HCT116 (cell line): ENCODE measurements at places on chromosomes 11 and 22. TPM values are rescaled to one million over a fixed set of nuclear protein-coding genes. Genes with fewer than 3 reads are reported as not detected.

- H3K4me1 ChIP-seq, result no peaks in the 10 kb centered on the region
- DNase-seq, result peak; percentile 18
- no peak overlapping the region for H3K4me3 ChIP-seq
- no peaks in the 10 kb centered on the region for H3K27me3 ChIP-seq
These were observed 32.0 kb upstream of the SERPIND1 start for GRCh38 chr22:20741634-20742581.

Gene MTNR1B
- not detected for total RNA-seq

Gene MEI1
- total RNA-seq, result 0.64 TPM

GRCh38 chr11:73099512-73100266 is 42.4 kb downstream of the FCHSD2 start:
- H3K4me1 ChIP-seq, result no peaks in the 10 kb centered on the region
- DNase-seq, result no peak
- no peak overlapping the region for H3K27ac ChIP-seq
- no peaks in the 10 kb centered on the region for H3K27me3 ChIP-seq
- no peak overlapping the region for H3K4me3 ChIP-seq
- H3K36me3 ChIP-seq, result no peaks in the 10 kb centered on the region

DNA sequence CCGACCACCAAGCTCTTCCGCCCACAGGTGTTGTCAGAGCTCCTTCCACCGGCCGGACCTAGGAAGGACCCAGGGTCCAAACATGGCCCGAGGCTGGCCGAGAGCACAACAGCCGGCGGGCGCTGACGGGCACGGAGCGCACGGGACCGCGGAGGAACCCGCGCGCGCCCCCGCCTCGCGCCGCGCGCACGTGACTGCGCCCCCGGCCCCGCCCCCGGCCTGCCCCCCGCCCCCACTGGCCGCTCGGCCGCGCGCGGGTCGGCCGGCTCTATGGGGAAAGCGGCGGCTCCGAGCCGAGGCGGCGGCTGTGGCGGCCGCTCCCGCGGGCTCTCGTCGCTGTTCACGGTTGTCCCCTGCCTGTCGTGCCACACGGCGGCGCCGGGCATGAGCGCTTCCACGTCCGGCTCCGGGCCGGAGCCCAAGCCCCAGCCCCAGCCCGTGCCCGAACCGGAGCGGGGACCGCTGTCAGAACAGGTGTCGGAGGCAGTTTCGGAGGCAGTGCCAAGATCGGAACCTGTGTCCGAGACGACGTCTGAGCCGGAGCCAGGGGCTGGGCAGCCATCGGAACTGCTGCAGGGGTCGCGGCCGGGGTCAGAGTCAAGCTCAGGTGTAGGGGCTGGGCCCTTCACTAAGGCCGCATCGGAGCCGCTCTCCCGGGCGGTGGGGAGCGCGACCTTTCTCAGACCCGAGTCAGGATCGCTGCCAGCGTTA is at the start of gene OSBP2:
Gene OSBP2, plus strand, starts transcription at position 235 of the 711 bp plus-strand sequence. Its CDS starts 36 bp downstream, at position 271.
- no peaks in the 10 kb centered on the region for H3K36me3 ChIP-seq
- DNase-seq, result no peak
- peak within 1 kb of the TSS; percentile 66 for H3K4me3 ChIP-seq
- peak within 1 kb of the TSS; percentile 75 for H3K27ac ChIP-seq

DNA sequence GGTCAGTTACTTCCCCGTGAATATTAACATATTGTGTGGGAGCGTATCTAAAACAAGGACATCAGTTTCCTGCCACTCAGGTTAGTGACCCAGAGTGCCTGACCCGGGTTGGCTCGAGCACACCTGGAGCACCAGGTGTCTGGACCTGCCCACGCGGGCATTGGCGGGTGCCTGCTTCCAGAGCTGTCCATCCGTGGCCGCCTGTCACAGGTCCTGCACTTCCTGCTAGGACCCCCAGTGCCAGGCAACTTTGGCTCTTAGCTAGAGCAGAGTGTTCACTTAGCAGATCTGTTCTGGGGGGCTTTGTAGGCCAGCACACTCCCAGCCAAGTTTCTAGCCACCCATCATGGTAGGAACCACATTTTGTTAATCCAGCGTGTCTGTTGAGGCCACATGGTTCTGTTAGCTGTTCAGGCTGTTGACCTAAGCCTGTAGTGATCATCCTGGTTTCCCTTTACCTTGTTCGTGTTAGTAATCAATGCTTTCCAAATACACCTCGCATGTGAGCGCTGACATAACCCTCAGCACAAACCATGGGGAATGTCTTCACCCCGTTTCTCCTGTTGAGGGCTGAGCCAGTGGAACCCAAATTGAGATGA is 29.5 kb downstream of the MOV10L1 start:
- H3K27me3 ChIP-seq, result no peaks in the 10 kb centered on the region
- no peaks in the 10 kb centered on the region for H3K36me3 ChIP-seq
- DNase-seq, result no peak
- H3K4me3 ChIP-seq, result no peak overlapping the region

- no peak overlapping the region for H3K27ac ChIP-seq
- no peaks in the 10 kb centered on the region for H3K36me3 ChIP-seq
These were observed 154.1 kb downstream of the MYO18B start for GRCh38 chr22:25896098-25896497.

Gene PANX2
- total RNA-seq, result 8.0 TPM

- no peak for DNase-seq
- H3K4me1 ChIP-seq, result no peaks in the 10 kb centered on the region
- H3K36me3 ChIP-seq, result no peaks in the 10 kb centered on the region
- H3K4me3 ChIP-seq, result no peak overlapping the region
- no peak overlapping the region for H3K27ac ChIP-seq
These were observed 819.8 kb downstream of the OPCML start for GRCh38 chr11:132712466-132712865.

DNA sequence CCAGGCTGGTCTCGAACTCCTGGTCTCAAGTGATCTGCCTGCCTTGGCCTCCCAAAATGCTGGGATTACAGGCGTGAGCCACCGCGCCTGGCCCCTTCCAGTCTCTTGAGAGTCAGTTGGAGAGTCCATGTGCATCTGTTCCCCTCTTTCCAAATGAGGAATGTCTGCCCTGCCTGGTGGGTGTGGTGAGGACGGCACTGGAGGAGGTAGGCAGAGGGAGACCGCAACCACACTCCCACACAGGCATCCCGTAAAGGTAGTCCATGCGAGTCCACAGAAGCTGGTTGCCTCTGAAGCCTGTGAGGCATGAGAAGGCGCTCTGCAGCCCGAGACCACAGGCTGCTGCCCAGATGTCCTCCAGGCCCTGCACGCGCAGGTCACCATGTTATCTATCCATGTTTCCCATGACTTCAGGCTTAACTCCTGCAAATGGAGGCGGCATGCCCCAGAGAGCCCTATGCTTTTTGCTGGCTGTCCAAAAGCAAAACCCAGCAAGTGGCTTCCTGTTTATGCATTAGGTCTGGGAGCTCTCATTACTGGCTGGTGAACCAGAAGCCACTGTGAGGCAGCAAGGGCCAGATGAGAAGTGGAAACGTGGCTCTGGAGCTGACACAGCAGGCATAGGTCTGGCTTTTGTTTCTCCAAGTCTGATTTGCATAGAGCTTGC is 43.4 kb downstream of the GRIK4 start:
- H3K27me3 ChIP-seq, result no peaks in the 10 kb centered on the region
- H3K27ac ChIP-seq, result no peak overlapping the region
- no peak for DNase-seq
- no peaks in the 10 kb centered on the region; the same call in 1 of the 2 replicates for H3K4me1 ChIP-seq

DNA sequence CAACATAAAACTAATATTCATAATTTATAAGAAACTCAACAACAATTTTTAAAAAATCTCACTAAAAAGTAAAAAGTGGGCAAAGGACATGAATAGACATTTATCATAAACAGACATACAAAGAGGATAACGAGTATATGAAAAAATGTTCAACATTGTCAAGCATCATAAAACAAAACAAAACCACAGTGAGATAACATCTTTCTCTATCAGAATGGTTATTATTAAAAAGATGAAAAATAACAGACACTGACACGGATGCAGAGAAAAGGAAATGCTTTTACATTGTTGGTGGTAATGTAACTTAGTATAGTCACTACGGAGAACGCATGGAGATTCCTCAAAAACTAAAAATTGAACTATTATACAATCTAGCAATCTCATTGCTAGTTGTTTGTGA is 813.0 kb downstream of the LUZP2 start:
- H3K36me3 ChIP-seq, result no peaks in the 10 kb centered on the region
- no peaks in the 10 kb centered on the region for H3K4me1 ChIP-seq
- no peak overlapping the region for H3K4me3 ChIP-seq

GRCh38 chr11:122304306-122304705 is 188.3 kb upstream of the BLID start:
- no peak overlapping the region for H3K27ac ChIP-seq
- no peak for DNase-seq
- H3K4me3 ChIP-seq, result no peak overlapping the region
- H3K27me3 ChIP-seq, result peaks cover 15% of the 10 kb centered on the region; the same call in 1 of the 2 replicates
- no peaks in the 10 kb centered on the region for H3K4me1 ChIP-seq

Gene MRGPRF
- 0.76 TPM for total RNA-seq

DNA sequence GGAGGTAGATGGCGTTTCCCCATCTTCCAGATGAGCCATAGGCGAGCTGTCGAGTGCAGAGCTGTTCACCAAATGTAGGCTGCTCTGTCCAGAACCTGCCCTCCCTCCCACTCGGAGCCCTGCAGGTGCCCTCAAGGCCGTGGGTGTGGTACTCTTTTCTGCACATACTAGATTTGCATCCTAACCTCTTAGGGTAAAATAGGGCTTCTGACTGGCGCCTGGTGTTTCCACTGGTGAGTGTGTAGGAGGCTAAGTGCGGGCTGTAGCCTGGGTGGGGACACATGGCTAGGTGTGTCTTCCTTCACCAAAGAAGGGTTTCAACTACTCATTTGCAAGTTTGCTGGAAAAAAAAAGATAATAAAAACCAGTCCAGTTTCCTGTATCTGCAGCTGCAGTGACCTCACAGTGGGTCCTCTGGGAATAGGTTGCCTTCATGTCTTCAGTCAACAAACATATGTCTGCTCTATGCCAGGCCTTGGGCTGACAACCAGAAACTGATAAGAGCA is 8.5 kb downstream of the BIK start:
- H3K27ac ChIP-seq, result no peak overlapping the region
- H3K4me1 ChIP-seq, result peaks cover 25% of the 10 kb centered on the region; the same call in 1 of the 2 replicates
- DNase-seq, result no peak
- H3K27me3 ChIP-seq, result no peaks in the 10 kb centered on the region
- H3K4me3 ChIP-seq, result no peak overlapping the region

Gene OR2AT4
- total RNA-seq, result not detected

DNA sequence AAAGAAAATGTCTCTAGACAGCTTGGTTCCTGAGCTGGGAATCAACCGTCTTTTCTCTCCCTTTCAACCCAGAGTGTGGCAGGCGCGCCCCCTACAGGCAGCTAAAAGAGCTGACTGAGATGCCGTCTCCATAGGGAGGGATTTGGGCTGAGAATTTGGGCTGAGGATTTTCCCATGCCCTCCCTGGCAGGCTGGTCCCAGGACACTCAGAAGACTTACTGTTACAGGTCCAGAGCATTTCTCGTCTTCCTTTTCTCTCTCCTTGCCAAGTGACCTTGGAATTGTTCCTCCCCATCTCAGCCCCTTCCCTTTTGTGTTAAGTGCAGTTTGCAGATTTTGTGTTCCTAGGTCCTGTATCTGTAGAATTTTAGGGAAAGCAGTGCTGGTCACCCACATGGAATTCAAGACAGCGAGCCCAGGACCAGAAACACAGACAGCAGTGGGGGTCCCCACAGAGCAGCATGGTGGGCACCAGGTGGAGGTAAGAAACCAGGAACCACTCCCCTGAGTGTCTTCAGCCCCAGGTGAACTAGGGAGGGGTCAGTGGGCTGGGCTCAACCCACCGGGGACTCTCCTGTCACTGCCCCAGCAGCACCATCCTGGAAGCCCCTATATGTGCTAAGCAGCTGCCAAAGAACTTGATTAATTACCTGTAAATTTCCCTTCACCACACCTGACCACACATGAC is 9.9 kb upstream of the IGLL5 start:
- H3K36me3 ChIP-seq, result no peaks in the 10 kb centered on the region
- peak; percentile 54 for DNase-seq
- no peaks in the 10 kb centered on the region for H3K4me1 ChIP-seq
- no peak overlapping the region for H3K4me3 ChIP-seq

GRCh38 chr11:15690320-15690719 is 575.6 kb downstream of the INSC start:
- no peak overlapping the region for H3K4me3 ChIP-seq
- H3K27me3 ChIP-seq, result 0 out of 2 replicates have a peak, but pooled peaks cover 5% of the 10 kb centered on the region
- no peaks in the 10 kb centered on the region for H3K36me3 ChIP-seq
- no peaks in the 10 kb centered on the region for H3K4me1 ChIP-seq

Gene TTC28
- total RNA-seq, result 0.12 TPM

Gene OR6A2
- total RNA-seq, result 0.22 TPM

Gene MGAT3
- total RNA-seq, result 0.20 TPM

DNA sequence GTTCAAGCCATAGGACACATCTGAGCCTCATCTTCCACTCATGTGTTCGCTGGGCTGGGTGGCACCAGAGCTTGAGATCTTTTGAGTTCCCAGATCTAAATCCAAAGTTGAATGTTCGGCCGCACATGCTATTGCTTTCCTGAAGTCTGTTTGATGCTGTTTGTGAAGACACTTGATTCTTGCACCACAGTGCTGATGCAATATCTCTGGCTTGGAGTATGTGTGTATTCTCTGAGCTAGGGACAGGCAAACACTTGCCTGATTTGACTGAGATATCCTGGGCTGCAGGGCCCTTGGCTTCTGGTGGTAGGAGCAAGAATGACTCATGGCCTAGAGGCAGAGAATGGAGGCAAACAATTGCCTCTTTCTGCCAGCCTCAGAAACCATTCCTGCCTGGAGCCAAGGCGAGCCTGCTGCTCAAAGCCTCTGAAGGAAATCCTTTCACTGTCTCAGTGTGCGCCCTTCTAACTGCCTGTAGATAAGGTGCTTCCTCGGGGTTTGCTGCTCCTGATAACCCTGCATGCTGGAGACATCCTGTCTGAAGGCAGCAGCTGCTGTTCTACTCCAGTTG is 73.0 kb downstream of the CYB5R2 start:
- H3K4me3 ChIP-seq, result no peak overlapping the region
- H3K4me1 ChIP-seq, result peaks cover 15% of the 10 kb centered on the region; the same call in 1 of the 2 replicates
- no peaks in the 10 kb centered on the region for H3K36me3 ChIP-seq
- no peak overlapping the region for H3K27ac ChIP-seq
- no peaks in the 10 kb centered on the region for H3K27me3 ChIP-seq

DNA sequence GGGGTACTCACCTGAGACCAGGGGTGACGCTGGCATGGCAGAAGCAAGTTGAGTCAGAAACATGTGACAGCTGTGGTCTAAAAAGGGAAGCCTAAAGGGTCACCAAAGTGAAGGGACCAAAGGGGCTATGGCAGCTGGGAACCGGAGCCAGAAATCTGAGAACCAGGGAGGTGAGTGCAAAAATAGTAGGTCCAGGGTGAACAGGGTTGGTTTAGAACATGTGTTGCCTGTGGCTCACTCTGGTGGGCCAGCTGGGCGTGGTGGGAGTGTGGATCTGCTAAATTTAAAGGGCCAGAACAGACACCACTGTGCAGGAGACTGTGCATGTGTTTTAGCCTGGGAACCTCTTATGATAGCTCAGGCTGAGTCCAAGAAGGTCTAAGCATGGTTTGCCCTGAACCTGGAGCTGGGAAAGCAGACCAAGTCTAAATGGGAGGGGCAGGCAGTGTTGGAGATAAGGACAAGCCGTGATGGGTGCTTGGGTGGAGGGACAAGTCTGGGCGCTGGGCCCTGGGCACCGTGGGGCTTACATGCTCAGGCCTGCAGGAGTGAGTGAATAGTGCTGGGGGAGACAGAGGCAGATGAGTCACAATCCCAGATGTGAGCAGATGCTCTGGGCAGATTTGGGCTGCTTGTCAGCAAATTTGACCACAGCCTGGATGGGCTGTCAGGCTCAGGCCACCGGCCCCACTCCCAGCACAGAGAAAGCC is 41.4 kb upstream of the ZBED5 start:
- no peak for DNase-seq
- H3K27me3 ChIP-seq, result no peaks in the 10 kb centered on the region
- no peaks in the 10 kb centered on the region for H3K36me3 ChIP-seq
- H3K4me1 ChIP-seq, result peaks cover 34% of the 10 kb centered on the region
- H3K4me3 ChIP-seq, result peak overlapping the region; percentile 7; the same call in 1 of the 2 replicates

Gene PLEKHB1
- 22.9 TPM for total RNA-seq

Gene CARD18
- total RNA-seq, result not detected

GRCh38 chr22:42367980-42368378 is 64.2 kb downstream of the NFAM1 start:
- peak overlapping the region; percentile 94 for H3K4me3 ChIP-seq
- H3K27me3 ChIP-seq, result no peaks in the 10 kb centered on the region
- no peak overlapping the region; the same call in 1 of the 2 replicates for H3K27ac ChIP-seq
- H3K4me1 ChIP-seq, result peaks cover 24% of the 10 kb centered on the region

Gene NOX4
- total RNA-seq, result not detected
